ENCODE measurements at places on chromosomes 6 and 20.

DNA sequence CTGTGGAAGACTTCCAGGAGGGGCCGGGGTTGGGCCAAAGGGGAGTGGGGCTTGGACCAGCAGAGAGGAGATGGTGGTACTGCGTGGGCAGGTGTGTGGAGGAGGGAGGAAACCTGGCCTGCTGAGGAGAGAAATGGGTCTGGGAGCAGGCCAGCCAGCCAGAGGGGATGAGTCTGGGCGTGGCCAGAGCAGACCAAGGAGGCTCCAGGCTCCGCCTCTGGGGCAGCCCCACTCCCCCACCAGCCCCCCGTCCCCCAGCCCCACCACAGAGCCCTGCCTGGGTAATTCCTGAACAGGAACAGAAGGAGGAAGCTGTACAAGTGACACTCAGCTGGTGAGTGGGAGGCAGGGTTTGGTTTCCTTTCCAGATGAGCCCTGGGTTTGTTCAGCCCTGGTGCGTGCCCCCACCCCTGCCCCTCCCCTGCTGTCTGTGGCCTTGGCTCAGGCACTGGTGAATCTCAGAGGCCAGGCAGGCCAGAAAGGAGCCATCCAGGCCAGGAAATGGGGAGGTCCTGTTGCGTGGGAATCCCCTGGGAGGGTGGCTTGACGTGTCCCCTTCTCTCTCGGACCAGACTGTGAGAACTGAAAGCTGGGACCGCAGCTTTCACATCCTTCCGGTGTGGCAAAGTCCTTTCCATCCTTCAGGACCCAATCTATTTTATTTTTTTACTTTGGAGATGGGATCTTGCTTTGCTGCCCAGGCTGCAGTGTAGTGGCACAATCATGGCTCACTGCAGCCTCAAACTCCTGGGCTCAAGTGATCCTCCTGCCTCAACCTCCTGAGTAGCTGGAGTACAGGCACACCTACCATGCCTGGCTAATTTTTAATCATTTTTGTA, 9.4 kb upstream of the SRC start:
- peak; percentile 63 for DNase-seq

DNA sequence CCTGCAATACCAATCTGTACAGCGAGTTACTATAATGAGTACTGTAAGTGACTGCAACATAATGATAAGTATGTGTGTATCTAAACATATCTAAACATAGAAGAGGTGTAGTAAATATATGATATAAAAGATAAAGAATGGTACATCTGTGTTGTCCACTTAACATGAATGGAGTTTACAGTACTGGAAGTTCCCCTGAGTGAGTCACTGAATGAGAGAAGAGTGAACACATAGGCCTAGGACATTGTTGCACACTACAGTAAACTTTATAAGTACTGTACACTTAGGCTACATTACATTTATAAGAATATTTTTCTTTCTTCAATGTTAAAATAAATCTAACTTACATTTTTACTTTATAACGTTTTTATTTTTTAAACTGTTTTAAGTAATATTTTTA, 380.4 kb downstream of the MMUT start:
- no peak for DNase-seq

DNA sequence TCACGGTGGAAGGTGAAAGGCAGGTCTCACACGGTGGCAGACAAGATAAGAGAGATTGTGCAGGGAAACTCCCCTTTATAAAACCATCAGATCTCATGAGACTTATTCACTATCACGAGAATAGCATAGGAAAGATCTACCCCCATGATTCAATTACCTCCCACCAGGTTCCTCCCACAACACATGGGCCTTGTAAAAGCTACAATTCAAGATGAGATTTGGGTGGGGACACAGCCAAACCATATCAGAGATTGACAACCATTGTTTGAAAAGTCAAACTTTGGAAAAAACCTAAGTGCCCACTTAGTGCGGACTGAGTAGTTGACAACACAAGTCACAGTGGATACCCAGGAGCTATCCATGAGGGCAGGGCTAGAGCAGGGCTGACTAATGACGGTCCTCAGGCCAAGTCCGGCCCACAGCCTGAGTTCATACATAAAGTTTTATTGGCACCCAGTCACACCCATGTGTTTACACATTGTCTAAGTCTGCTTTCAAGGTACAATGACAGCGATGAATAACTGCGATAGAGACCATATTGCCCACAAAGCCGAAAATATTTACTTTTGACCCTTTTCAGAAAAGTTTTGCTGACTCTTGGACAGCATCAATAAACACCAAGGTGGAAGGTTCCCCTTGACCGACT, 33.8 kb upstream of the PMEPA1 start:
- DNase-seq: peak; percentile 35

DNA sequence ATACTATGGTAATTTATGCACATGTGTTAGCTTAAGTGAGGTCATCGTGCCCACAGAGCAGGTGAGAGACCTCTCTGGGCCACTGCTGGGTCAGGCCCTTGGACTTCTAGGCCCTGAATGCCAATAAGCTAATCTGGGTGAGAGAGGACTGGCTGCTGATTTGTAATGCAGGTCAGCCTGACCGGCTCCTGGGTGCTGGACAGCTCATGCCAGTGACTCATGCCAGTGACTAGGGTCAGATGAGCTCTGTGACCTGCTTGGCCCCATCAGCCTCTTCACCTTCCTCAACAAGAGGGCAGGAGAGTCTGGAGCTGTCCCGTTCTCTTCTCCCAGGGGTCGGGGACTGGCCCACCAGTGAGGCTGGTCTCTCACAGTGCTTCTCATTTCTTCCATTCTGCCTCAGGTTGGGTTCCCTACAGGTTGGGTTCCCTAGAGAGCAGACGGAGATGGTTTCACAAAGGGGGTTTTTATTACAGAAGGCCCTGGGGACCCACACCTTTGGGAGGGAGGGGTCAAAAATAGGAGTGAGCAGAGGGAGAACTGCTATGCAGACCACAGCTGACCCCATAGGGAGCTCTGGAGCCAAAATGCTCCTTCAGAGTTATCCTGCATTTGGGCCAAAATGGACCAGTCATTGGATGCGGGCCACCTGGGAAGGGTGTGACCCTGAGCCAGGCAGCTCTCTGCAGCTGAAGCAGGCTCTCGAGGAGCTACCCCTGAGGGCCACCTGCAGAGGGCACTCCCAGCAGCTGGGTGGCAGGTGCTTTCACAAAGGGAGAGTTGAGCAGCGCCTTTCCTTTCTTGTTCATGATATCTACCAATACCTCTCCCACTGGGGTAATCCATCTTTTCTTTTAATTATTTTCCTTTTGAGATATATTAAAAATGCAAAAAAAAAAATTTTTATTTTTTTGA, 2.2 kb upstream of the OXT start:
- DNase-seq: no peak

- DNase-seq: no peak
These were observed 3.7 kb upstream of the BICRAL start for GRCh38 chr6:42778122-42778521.

GRCh38 chr6:5730585-5731263, 276.0 kb downstream of the NRN1 start:
- no peak for DNase-seq

GRCh38 chr6:26372308-26373144, 7.5 kb downstream of the BTN3A2 start:
- DNase-seq: no peak

- no peak for DNase-seq
These were observed 298.6 kb downstream of the UBE3D start for GRCh38 chr6:82767037-82767436.

- DNase-seq: peak; percentile 37
These were observed 327.5 kb downstream of the SYNE1 start for GRCh38 chr6:152309648-152310047.

GRCh38 chr6:73388800-73389512, 5.7 kb upstream of the DDX43 start:
- DNase-seq: peak; percentile 46

DNA sequence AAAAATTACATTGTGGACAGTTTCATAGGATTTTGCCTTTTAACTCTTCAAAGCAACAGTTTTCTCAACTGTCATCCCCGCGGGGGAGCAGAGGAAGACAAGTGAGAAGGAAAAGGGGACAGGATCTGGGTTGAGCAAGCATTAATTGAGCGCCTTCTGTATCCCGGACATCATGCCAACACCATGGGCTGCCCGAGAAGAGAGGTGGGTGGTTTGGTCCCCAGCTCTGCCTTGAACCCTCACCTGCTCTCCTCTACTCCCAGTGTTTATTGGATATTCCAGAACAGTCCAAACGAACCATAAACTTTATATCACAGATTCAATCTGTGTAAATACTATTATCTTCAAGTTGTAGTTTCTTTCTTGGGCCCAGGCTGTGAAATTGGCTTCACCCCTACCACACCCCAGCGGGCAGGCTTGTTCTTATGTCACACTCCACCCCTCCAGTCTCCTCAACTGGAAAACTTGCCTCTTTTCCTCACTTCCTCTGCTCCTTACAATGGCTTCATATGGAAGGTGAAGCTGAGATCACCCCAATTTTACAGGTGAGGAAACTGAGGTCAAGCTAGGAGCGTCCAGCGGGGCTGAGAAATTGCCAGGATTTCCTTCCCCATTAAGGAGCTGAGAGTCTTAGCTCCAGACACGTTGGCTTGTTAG, 6.0 kb downstream of the PCK1 start:
- no peak for DNase-seq

- no peak for DNase-seq
These were observed 42.4 kb downstream of the FARS2 start for GRCh38 chr6:5303682-5304081.

- DNase-seq: no peak
These were observed 370.0 kb upstream of the SULF2 start for GRCh38 chr20:48155268-48155667.

DNA sequence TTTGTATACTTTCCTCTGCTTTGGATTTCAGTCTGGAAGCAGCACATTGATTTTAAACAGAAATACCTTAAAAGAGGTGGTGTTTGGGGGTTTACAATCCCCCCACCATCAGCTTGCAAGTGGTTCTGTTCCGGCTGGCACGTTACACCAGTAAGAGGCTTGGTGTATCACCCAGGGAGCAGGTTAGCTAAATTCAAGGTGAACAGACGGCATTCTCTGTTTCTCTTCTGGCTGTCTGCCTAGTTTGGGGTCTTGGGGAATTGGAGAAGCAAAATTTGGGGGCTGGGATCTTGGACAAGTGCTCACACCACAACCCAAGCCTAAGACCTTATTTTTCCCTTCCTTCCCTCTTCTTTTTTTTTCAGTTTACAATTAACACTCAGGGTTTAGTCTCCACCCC, 7.5 kb upstream of the APCDD1L start:
- no peak for DNase-seq
